ENCODE measurements at places on chromosomes 7 and 10.

- no peak for DNase-seq
Observed at GRCh38 chr10:8069627-8070026, 15.1 kb downstream of the GATA3 start.

- no peak for DNase-seq
Observed at GRCh38 chr7:128112781-128113221, 81.6 kb upstream of the LRRC4 start.

GRCh38 chr7:75843613-75844116, 30.1 kb upstream of the CCL24 start:
- DNase-seq: no peak

- no peak for DNase-seq
Observed at GRCh38 chr10:132257907-132258306, 49.8 kb downstream of the STK32C start.

GRCh38 chr10:70558871-70559810, 43.4 kb downstream of the PRF1 start:
- peak; percentile 52 for DNase-seq

GRCh38 chr7:140225562-140226249, 48.9 kb upstream of the KDM7A start:
- no peak for DNase-seq

GRCh38 chr10:5971315-5971832, 6.0 kb downstream of the IL15RA start:
- no peak for DNase-seq

- peak; percentile 24 for DNase-seq
Observed at GRCh38 chr7:155412416-155413253, 45.3 kb upstream of the EN2 start.

- DNase-seq: no peak
Observed at GRCh38 chr10:31381766-31382316, 62.8 kb downstream of the ZEB1 start.

DNA sequence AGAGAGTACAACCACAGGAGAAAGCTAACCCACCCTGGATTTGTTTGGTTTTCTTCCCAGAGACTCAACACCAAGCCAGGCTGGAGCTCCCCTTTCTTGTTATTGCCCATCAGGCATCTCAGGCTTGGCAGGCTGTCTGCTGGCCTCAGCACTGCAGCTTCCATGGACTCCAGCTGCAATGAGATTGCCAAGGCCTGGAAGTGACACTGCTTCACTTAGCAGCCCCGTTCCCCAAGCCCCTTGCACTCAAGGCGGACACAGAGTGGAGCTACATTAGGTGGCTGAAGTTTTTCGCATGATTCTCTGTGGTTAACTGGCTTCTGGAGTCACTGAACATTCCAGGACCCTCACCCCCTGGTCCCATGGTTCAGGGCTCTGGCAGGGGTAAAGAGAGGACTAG, 163.1 kb upstream of the GDF10 start:
- no peak for DNase-seq

DNA sequence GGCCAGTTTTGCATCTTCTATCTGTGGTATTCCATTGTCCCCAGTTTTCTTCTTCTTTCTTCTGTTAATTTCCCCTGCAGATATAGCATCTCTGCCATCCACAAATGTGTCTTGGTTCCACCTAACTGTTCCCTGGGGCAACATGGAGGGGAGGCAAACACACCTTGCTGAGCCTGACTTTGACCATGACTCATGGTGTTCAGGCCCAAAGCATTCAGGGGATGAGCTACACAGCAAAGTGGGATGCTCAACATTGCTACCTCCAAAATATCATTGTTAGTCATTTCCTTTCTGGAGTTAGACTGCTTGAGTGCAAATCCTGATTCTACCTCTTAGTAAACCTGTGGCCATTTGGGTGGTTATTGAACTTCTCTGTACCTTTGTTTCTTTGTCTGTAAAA, 542.7 kb downstream of the LRMDA start:
- DNase-seq: no peak

DNA sequence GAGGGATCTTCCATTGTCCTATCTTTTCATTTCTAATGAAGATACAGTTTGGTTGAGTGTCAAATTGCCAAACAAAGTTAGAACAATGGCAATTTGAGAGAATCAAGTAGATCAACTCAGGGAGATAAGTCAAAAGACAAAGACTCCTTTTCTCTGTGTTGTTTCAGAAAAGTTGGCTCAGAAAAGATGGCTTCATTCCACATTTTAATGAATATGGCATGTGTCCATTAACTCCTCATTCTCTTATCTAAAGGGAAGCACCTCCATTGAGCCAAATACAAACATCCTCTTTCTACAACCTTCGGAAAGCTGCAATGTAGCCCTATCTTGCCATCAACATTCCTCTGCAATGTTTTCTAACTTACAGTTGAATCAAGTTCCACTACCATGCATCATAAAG, 939.0 kb upstream of the C7orf33 start:
- DNase-seq: no peak

GRCh38 chr7:128830231-128831177, at the start of gene FLNC:
TSS of gene FLNC (plus strand) at chr7:128830406. CDS start at chr7:128830638, 232 bp downstream.
- DNase-seq: no peak

DNA sequence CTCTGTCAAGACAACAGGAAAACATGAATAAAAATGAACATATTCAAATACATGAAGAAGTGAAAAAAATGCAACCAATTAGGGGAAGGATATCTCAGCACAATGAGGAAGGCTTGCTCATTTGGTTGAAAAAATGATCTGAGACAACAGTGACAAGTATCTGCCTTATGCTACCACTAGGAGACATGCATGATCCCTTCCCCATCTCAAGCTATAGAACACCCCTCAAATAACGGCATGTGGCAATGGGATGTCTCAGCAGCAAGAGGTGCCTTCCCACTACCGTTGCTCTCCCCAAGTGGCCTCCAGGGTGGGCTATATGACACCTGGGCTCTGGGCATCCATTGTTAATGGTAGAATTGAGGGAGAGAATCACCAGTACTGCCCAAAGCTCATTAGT, 98.1 kb upstream of the RSU1 start:
- no peak for DNase-seq

DNA sequence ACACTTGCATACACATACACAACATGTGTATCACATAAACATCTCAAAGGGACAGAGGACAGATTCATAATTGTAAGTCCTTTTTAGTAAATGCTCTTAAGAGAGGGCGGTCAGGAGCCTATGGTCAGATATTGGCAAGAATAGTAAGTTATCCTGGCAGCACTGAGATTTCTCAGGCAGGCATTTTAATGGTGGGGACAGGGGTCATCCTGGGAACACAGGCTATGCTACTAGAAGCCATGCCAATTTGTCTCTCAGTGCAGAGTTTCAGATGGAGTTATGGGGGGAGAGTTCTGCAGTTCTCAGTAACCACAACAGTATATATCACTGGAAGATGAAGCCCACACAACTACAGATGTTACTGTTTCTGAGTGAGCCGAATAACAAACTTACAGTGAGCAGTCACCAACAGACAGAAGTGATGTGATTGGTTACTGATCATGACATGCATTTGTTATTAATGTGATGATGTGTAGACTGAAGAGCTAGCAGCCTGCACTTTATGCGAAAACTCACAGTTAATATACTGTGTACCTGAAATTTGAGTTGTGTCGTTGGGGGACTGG, 16.4 kb downstream of the ZNF487 start:
- DNase-seq: no peak

DNA sequence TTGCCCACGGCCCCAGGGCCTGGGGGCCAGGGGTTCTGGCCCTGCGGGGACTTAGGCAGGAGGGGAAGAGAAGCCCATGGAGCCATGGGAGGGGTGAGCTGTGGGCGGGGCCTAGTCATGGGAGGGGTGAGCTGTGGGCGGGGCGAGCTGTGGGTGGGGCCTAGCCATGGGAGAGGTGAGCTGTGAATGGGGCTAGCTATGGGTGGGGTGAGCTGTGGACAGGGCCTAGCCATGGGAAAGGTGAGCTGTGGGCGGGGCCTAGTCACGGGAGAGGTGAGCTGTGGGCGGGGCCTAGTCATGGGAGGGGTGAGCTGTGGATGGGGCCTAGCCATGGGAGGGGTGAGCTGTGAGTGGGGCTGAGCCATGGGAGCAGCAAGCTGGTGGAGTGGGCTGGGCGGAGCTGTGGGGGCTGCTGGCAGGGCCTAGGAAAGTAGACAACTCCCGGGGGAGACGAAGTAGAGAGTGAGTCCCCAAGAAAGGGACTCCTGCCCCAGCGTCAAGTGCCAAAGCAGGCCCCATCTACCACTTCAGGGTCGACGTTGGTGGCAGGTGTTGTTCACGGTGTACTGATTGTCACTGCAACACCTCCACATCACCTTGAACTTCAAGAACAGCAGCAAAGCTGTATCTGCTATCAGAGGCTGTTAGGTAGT, 19.2 kb upstream of the TTYH3 start:
- DNase-seq: no peak

DNA sequence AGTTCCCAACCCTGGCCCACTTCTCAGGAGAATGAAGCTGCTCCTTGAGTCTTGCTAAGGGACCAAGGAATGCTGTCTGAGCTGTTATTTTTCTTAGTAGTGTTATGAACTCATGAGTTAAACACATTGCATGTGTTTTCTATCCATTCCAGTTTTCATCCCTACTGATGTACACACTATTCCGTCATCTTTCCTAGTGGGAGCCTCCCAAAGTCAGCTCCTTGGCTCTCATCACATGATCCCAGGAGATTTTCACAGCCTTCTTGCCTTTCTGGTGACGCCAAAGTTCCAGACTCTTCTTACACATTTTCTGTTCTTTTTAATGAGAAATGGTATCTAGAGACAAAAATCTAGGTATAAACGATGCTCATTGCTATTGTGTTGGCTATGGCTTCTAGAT, 8.4 kb upstream of the C10orf71 start:
- DNase-seq: no peak

DNA sequence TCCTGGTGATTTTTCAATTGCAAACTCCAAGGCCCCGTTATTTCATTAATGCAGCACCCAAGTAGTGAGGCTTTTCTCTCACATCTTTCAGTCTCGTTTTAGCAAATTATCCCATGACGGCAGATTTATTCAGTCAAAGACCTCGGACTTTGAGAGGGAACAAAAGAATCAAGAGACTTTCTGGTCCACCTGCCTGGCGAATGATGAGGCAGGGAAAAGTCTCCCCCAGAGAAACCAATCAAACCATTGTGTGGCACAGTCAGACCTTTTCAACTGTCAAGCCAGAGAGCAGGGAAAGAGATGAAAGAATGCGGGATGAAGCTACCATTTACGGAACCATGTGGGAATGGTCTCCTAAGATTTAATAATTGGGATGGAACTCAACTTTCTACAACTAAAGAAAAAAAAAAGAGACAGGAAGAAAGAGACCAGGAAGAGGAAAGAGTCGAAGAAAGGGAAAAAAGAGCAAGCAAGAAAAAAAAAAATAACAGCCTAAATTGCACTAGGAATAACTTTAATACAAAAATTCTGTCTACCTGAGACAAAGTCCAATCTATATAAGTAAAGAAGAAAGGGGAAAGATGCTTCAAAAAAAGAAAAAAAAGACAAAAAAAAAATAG, 22.8 kb downstream of the GLI3 start:
- DNase-seq: no peak

GRCh38 chr7:133562621-133563020, 309.7 kb downstream of the EXOC4 start:
- no peak for DNase-seq

DNA sequence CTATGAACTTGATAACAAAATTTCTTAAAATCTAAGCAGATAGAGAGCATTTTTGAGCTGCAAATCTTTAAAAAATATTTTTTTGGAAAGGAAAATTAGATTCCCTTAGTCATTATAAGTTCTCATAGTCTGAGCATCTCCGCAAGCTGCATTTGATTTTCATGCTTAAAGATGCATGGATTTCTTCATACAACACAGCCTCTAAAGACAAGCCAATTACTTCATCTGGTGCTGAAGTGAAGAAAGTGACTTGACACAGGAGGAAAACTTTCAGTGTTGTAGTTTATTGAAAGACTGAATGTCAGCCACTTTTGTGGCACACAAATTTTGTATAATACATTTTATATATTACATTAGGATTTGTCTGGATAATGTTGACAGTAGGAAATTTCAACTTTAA, 22.5 kb downstream of the SEMA3D start:
- DNase-seq: no peak

DNA sequence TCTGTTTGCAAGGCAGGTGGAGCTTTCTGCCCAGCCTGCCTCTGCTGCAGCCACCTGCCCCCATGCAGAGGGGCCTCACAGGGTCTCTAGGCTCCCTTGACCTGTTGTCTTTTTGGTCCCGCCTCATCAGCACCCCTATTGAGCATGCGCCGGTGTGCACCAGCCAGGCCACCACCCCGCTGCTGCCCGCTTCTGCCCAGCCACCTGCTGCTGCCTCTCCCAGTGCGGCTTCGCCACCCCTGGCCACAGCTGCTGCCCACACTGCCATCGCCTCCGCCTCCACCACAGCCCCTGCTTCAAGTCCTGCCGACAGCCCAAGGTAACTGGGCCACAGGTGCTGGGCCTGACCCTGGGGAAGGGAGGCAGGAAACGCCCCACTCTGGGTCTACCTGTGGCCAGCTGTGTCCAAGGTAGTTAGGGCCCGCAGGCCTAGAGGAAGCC, 38.1 kb downstream of the LDB3 start:
- DNase-seq: no peak

Measured in activated CD8-positive, alpha-beta memory T cell treated with anti-CD3 and anti-CD28 coated beads for 1 hour (primary cell).